NCI-H2107 (cell line): ENCODE measurements at places on chromosomes 11 and 22.

GRCh38 chr22:40768206-40768605 lies 50.9 kb downstream of the SLC25A17 start:
- no peak for DNase-seq

GRCh38 chr22:19385221-19385906 lies 46.2 kb downstream of the HIRA start:
- DNase-seq, result no peak

DNA sequence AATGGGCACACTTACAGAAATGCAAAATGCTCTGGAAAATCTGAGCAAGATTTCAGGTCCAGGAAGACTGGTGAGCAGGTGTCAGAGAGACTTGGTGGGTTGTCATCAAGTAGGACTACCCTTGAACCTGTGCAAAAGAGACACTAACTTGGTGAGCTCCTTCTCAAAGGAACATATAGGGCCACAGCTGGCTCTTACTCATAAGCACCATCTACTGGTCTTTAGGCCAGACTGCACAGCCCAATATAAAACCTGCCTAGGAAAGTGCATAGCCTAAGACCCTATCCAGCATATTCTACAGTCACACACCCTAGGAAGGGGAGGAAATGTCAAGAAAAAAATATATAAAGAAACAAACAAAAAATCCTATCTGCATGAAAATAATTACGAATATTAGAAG lies 18.2 kb upstream of the OR10W1 start:
- no peak for DNase-seq

GRCh38 chr22:43154887-43155536 lies 3.7 kb downstream of the TSPO start:
- DNase-seq, result no peak

GRCh38 chr11:111582163-111582562 lies 20.1 kb upstream of the SIK2 start:
- DNase-seq, result no peak

DNA sequence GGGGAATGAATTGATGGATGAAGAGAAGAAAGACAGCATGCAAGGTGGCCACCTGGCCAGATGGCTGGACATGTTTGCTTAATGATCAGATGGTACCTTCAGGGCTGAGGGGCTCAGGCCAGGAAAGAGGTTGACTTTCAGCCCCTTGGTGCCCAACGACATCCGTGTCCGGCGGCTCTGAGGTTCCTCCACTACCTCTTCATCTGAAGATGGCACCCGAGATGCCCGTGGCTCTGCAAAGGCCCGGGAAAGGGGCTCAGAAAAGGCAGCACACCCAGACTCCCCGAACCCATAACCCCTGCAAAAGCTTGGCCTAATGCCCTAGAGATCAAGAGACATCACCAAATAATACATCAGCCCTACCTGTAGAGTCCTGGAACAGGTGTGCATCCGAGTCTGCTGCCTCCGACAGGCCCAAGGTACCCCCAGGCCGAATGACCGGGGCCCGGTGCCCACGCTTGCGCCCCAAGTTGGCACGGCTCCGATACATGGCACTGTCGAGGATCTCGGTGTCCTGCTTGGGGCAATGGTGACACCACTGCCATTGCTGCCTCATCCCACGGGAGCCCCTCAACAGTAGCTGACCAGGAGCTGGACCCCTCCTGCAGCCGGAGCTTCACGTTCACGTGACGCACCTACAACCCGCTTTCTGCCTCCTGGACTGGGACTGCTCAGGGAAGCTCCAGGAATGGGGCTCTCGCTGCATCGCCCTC lies 22.9 kb downstream of the TNKS1BP1 start:
- no peak for DNase-seq

GRCh38 chr22:31039393-31039792 lies 41.7 kb upstream of the SMTN start:
- DNase-seq, result no peak

DNA sequence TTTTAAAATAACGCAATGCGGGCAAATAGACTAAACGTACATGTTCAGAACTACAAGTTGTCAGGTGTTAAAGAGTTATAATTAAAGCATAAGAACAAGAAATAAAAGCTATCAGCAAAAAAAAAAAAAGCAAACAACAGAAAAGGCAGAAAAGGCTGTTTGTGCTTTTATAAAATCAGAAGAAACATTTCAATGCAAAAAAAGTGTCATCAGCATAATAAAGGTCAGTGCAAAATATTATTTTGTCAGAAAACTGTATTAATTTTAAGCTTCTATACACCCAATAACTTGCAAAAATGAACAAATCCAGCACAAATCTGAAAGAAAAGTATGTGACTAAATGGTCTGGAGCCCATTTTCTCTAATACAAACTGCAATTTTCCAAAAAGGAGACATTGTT lies 23.6 kb downstream of the XKR3 start:
- no peak for DNase-seq

- no peak for DNase-seq
Measured at GRCh38 chr11:43930868-43931716, 11.3 kb upstream of the C11orf96 start.
